NCI-H774 (cell line): ENCODE measurements at places on chromosomes 7 and 10.
A peak's percentile ranks its signal among the peaks of the same experiment; 100 is the strongest.

- no peak for DNase-seq
These were observed 178.3 kb downstream of the SKIDA1 start for GRCh38 chr10:21347043-21347784.

GRCh38 chr7:2781636-2782035, 62.5 kb downstream of the GNA12 start:
- no peak for DNase-seq

DNA sequence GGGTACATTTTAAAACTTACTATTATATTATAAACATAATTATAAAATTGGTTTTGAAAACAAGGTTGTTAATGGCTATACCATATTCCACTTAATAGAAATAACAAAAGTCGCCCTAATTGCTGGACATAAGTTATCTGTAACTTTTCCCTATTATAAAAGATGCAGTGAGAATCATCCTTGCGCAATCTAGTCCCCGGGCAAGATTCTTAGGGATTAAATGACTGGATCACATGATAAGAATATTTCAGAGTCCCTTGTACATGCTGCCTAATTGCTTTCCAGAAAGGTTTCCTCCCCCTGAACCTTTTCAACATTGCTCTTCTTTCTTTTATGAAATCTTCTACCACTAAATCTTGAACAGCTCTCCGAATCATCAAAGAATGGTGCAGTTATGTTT, 479.8 kb upstream of the MKI67 start:
- no peak for DNase-seq

GRCh38 chr10:70145666-70146488, 623 bp downstream of the TYSND1 start:
- peak; percentile 28 for DNase-seq

- no peak for DNase-seq
These were observed 1.3 kb downstream of the ABI1 start for GRCh38 chr10:26859241-26860101.

DNA sequence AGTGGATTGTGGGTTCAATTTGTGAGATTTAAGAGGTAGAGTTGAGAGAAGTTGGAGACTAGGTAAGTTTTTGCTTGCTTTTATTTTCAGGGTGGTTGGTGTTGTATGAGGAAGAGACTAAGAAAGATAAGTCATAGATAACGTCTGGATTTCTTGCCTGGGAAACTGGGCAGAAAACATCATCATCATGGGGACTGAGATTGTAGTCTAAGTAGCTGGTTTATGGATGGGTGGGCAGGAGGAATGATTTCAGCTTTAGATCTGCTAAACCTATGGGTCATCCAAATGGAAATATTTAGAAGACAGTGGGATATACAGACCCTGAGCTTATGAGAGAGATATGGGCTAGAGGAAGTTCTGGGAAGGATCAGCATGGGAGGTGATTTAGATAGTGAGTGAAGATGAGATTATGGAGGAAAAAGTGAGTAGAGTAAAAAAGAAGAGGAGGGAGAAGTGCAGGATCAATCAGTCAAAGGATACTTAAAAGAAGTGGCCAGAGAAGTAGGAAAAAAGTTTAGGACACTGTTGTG, 169.8 kb downstream of the WNT2 start:
- DNase-seq: no peak

DNA sequence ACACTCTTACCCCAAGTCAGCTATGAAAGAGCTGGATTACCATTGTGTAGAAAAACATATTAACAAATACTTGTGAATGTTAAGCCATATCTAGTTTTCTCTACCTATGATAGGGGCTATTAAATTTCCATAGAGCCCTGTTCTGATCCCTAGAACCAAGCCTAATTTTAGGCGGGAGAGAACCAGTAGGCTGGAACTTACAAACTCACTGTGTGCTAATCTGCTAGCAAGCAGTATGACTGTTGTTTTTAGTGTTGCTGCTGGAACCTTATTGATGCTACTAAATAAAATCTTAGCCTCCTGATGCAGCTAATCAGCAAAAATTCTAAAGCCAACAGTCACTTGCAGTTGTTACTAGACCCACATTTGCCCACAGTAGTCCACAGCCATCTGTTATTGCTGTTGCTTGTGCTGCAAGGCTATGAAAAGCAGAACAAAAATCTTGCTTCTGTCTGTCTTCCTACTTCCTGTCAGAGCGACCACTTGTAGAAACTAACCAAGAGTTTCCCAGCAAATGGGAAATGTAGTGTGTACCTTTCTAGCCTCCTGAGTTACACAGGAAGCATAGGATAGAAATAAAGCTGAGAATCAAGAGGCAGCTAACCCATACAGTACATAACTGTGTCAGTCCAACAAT, 368.4 kb downstream of the ARL4A start:
- no peak for DNase-seq

DNA sequence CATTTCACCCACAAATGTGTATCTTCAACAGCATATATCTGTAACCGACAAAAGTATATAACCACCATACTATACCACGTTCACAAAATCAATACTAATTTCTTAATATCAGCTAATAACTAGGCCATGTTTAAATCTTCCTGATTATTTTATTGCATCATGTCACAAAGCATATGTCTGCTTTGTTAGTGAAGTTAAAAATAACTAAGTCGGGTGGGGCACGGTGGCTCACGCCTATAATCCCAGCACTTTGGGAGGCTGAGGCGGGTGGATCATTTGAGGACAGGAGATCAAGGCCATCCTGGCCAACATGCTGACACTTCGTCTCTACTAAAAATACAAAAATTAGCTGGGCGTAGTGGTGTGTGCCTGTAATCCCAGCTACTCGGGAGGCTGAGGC, 47.7 kb downstream of the HERC4 start:
- no peak for DNase-seq

GRCh38 chr10:52877451-52877850, 104.9 kb upstream of the MBL2 start:
- no peak for DNase-seq

GRCh38 chr10:66026321-66026720, 899.5 kb upstream of the LRRTM3 start:
- no peak for DNase-seq

GRCh38 chr7:75958802-75959543, 35.4 kb downstream of the TMEM120A start:
- DNase-seq: no peak

DNA sequence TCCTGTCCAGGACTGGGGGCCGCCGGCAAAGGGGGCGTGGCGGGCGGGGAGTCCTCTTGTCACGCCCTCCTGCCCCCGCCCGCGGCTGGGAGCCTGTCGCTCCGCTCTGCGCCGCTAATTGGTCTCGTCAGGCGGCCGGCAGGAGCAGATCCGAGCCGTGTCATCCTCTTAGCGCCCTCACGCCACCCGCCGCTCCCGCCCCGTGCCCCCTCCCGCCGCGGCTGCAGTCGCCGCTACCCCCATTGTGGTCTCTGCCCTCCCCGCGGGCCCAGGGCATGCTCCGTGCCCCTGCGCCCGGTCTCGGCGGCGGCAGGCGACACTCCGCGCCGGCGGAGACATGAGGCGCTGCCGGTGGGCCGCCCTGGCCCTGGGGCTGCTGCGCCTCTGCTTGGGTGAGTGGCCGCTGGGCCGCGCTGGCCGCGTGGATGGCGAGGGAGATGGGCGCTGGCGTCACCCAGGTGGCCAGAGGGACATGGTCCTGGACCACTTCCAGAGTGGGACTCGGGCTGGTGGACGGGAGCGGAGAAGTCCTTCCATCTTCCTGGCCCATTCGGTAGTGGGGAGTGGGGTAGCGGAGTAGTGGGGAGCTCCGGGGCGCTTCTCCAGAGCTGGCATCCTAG, at the start of gene CDHR1:
TSS of gene CDHR1 (plus strand) at position 114 of the 620 bp plus-strand sequence. CDS start at position 338, 224 bp downstream.
- no peak for DNase-seq

- DNase-seq: no peak
These were observed 135.4 kb downstream of the EVX1 start for GRCh38 chr7:27377988-27378387.

DNA sequence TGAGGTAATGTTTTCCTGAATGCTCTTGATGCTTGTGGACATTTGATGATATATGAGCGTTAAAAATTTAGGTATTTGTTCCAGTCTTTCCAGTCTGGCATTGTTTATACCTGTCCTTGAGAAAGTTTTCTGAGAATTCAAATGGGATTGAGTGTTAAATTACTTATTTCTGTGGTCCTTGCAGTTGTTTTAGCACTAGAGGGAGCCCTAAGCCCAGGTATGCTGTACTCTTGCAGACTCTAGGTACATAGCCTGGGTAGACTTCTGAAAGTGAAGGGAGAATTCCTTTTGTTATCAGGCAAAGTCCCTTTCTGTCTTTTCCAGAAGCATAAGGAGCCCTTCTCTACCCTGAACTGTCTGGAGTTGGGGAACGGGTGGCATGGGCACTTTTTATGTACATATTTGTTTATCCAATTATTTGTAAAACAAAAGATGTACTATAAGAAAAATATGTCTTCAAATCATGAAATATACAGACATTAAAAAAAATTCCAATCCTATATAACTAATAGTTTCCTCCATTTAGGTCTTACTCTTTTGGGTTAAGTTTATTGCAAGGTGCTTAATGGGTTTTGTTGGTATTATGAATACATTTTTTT, 262.1 kb downstream of the ATRNL1 start:
- DNase-seq: peak; percentile 32

DNA sequence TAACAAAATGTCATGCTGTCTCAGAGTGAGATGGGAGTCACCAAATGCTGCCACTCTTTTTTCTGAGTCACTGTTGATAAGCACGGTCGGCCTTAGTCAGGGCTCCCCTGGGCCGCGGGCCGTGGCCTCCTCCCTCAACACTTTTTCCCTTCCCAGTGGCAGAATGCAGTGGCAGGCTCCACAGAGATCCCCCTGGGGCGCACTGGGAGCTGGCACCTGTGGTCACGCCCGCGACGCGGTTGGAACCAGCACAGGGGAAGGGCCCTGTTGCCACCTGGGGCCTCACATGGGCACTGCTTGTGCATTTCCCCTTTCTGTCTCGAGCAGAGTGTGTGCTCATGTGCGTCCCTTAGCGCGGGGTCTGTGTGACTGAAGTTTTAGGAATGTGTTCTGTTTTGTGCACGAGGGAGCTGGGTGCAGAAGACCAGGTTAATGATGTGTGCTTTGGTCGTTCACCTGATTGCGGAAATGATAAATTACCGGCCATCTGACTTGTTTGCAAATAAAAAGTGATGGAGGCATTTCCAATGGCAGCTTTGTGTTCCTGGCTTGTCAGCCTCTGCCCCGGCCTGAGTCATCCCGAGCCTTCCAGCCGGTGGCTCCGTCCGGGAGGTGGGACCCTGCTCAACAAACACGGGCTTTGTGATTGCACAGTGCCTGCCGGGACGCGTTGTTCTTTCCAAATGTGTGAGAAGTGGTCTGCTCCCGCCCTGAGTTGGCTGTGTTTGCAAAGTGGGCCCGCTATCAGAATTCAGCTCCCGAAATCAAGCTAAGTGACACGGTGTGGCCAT, 100.7 kb downstream of the NKX6-2 start:
- no peak for DNase-seq

GRCh38 chr10:1942478-1942877, 205.2 kb upstream of the ADARB2 start:
- DNase-seq: no peak

GRCh38 chr10:127314797-127315196, 118.4 kb upstream of the INSYN2A start:
- no peak for DNase-seq

DNA sequence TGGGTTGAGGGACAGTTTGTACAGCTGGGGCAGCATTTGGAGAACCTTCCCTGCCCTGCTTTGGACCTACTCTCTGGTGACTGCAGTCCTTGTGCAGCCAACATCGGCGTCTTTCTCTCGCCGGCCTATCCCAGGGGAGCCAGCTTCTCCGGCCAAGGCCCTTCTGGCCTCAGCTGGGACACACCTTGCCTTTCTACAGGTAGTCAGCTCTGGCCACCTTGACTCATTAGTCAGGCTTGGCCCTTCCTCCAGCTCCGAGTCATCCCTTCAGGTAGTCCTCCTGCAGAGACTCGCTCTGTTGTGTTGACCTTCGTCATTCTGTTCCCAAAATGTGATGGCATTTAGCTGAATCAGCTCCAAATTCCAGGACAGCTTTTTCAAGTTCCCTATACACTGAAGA, 145.0 kb upstream of the CHST15 start:
- DNase-seq: no peak

GRCh38 chr7:115701141-115701540, 329.4 kb downstream of the TFEC start:
- no peak for DNase-seq

DNA sequence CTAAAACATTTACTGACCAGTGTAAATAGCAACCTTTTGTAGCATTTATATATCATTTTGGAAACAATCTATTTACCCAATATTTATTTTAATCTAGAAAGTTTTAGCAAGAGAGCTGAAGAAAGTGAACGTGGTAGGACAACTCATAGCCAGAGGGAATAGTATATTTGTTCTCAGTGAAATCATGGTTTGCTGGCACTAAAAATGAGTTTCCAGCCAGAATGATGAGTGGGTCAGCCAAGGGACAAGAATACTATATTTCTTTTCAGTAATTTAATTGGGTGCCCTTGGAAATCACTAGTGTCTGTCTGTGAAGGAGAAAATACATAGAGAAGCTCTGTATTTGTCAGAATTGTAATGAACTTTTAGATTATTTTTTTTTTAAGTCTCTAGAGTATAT, 74.9 kb downstream of the MINPP1 start:
- DNase-seq: no peak

- no peak for DNase-seq
These were observed 171.2 kb downstream of the REEP3 start for GRCh38 chr10:63692220-63692896.

- DNase-seq: no peak
These were observed 109.0 kb downstream of the PRKCQ start for GRCh38 chr10:6470894-6471618.

- DNase-seq: no peak
These were observed 82.4 kb downstream of the DLG5 start for GRCh38 chr10:77844177-77844576.

- no peak for DNase-seq
These were observed 169.3 kb downstream of the ADRA2A start for GRCh38 chr10:111246136-111246535.

- DNase-seq: no peak
These were observed 549.5 kb upstream of the GRM3 start for GRCh38 chr7:86094166-86094669.

DNA sequence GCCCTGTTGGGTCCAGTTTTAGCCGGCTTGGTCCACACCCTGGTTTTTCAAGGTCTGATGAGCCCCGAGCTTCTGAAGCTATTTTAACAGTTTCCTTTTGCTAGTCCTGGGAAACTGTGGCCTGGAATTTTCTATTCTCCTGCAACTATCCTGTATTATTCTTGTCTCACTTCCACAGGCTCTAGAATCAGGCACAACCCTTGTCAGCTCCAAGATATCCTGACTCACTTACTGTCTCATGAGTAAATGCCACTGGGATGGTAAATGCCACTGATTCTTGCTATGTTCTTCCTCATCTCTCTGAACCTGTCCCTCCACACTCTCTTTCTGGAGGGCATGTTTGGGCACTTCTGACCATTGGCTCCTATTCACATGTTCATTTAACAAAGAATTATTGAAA, 611.5 kb upstream of the IGFBP3 start:
- no peak for DNase-seq

- no peak for DNase-seq
These were observed 178.2 kb upstream of the ITGB1 start for GRCh38 chr10:33136271-33136670.

DNA sequence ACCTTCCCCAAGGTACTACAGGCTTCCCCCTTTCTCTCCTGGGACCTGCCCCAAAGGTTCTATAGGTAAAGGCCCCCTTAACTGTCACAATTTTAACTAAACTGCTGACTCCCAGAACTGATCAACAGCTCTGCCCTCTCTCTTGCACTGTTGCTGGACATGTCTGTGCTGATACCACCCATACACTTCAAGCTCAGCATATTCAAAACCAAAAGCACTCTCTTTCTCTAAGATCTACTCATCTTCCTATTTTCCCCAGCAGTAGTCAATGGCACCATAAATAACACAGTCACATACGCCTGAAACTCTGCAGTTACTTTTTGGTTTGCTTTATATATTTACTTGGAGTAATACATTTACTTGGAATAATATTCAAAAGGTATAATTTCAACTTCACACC, 12.3 kb downstream of the OSBPL3 start:
- no peak for DNase-seq
